ENCODE measurements at places on chromosomes 3 and 15.

DNA sequence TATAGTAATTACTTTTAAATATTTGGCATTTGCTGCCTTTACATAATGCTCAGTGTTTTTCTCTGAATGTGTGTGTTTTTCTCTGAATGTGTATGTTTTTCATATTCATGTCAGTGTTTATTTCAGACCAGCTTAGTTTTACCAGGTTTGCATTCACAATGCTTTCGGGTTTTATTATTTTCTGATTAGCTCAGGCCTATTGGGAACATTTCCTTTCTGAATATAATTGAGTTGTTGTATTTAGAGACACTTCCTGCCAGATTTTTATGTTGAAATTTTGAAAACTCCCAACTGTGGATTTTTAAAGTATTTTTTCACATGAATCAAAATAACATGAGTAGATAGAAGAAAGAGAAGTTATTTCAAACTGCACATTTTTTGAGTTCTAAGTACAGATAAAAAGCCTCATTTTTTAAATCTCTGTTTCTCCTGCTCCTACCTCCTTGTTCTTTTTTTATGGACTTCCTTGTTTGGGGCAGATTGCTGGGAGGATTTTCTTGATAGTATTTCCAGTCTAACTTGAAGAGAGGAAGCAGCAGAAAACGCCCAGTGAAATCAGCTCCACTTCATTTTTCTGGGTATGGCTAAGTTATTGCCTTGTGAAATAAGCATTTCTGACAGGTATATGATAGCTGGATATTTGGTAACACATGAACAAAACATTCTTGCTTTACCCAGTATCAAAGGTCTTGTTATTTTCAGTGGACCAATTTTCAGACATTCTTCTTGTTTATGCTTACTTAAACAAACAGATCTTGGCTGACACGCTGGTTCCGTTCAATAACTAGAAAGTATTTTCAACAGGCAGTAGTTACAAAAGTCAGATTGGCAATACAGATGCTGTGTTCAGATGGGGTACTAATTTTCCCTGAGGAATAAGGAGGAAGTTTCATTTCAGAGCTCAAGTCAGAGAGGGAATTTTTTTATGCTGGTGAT is 70.7 kb downstream of the RIOX2 start:
- no peak for DNase-seq

- peak; percentile 39 for DNase-seq
These were observed 45.6 kb downstream of the MFSD1 start for GRCh38 chr3:158847452-158847821.

GRCh38 chr3:49270156-49270500 is 6.9 kb downstream of the C3orf62 start:
- DNase-seq, result no peak

DNA sequence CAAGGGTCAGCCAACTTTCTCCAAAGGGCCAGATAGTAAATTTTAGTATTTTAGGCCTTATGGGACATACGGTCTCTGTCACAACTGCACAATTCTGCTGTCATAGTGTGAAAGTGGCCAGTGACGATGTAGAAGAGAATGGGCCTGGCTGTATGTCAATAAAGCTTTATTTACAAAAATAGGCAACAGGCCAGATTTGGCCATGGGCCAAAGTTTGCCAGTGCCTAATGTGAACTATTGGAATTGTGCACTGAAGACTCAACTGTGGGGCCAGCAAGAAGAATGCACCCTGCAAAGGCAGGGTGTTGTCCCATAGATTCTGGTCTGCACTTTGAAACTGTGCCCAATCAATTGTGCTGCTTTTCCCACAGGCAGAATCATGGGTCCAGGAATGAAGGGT is 69.4 kb upstream of the PRR23E start:
- DNase-seq, result no peak

- peak; percentile 77 for DNase-seq
These were observed 79.9 kb upstream of the HACD2 start for GRCh38 chr3:123664753-123665152.

DNA sequence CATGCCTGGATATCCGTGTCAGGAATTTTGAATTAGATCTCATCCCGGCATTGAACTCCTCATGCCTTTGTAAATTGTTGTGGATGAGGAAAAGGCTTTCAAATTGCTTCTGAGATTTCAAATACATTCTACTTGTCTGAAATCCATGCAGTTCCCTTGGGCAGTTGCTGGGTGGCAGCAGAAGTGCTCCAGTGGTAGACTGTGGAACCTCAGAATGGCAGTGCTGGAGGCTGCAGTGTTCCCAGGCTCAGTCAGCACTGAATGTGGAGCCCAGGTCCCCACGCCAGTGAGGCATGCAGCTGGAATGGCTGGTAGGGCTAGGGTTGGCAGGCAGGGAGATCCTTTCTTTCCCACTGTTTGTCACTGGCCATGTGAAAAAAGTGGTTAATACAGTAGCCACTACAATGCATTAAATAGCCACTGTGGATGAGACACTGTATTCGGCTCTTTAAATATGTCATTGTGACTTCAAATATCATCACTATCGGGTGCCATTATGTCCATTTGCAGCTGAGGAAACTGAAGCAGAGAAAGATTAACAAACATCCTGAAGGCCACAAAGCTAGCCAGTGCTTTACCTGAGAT is 98.6 kb downstream of the TPRG1 start:
- peak; percentile 84 for DNase-seq

DNA sequence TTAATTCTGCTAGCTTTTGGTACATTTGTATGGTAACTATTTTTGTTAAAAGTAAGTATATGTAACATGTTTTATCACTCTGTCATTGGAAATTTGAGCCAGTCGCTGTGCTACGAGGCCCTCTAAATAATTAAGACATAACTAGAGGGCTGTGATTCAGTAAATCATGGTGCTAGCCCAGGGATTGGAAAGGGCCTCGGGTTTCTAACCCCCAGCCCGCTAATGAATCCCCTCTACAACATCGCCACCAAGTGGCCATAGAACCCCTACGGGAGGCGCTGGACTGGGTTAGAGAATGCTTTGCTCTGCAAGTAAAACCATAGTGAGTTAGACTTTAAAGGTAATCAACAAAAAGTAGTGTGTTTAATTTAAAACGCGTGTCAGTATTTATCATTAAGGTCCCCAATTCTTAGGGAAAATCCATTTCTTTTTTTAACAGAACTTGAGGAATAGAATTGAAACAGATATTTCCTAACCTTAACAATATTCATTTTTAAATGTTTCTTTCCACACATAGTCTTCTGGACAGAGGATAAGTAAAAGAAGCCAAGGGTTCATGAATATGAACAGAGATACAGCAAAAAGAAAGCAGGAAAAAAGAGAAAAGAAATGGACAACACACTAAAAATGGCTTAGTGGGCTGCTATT is 744.7 kb downstream of the EPHA3 start:
- peak; percentile 49 for DNase-seq

DNA sequence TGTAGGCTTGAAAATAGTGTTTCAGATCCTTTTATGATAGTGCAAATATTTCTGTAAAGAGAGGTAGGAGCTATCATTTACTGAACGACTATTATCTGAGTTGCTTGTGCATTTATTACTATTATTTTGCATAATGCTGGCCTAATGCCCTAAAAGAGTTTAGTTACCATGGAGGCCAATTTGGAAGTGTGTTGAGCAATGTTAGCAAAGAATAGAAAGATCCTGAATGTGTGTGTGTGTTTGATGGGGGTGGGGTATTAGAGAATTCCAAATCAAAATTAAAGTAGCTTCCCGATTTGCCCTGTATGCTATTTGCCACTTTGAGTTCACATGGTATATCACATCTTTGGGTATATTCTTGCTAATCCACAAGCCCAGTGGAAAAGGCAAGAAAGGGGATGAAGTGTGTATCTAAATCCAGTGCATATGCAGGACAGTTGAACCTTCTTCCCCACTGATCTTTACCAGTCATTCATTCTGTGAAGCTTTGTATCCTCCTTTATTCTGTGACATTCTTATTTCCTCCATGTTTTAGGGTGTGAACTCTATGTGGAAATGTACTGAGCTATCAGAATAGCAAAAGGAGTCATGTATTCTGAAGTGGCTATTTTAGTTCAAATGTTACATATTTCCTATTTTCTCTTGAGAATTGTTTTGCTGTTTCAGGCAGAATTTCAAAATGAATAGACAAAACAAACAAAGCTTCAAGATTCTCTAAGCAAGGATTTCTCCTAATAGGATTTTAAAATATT is 45.7 kb upstream of the PLSCR5 start:
- DNase-seq, result no peak

DNA sequence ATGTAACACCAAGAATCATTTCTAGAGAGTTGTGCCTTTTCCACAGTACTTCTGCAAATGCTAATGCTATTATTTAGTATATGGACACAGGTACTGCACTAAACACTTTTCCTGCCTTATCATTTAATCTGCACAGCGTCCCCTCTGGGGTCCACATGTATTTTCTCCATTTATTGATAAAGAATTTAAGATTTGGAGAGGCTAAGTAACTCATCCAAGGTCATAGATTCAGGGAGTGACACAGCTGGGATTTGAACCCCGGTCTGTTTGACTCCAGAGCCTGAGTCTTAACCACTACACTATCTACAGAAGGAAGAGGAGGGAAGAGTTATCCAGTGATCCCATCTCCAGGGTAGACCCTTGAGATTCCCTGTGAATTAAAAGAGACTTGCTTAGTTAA is 24.9 kb upstream of the TPRG1 start:
- no peak for DNase-seq

GRCh38 chr15:78830514-78831228 is 19.4 kb upstream of the ADAMTS7 start:
- DNase-seq, result no peak

GRCh38 chr3:50617096-50617791 is at the start of gene MAPKAPK3:
Gene MAPKAPK3 (plus strand): TSS chr3:50617151. CDS start chr3:50617566, 415 bp downstream.
- no peak for DNase-seq

GRCh38 chr3:117761703-117762620 is 1052.4 kb downstream of the TUSC7 start:
- DNase-seq, result no peak

GRCh38 chr15:79442911-79443310 is 10.8 kb downstream of the MINAR1 start:
- no peak for DNase-seq

DNA sequence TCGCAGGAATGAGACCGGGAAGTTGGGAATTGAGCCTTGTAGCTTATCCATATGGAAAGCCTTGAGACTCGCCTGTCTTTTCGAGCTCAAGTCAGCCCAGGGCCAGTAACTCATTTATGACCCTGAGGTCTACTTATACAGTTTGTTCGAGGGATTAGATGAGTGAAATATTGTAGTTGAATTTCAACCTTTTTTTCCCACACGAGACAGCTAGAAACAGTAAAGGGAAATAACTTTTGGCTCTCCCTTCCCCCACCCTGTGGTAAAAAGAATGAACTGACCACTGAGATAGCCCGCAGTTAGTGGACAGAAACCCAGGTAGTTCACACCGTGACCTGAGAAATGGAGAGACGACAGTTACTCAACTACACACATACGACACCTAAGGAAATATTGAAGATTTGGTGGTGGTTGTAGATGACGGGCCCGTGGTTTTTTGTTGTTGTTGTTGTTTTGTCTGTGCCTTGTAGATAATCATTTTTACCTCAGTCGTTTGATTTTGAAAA is 841 bp downstream of the EIF3J start:
- no peak for DNase-seq

DNA sequence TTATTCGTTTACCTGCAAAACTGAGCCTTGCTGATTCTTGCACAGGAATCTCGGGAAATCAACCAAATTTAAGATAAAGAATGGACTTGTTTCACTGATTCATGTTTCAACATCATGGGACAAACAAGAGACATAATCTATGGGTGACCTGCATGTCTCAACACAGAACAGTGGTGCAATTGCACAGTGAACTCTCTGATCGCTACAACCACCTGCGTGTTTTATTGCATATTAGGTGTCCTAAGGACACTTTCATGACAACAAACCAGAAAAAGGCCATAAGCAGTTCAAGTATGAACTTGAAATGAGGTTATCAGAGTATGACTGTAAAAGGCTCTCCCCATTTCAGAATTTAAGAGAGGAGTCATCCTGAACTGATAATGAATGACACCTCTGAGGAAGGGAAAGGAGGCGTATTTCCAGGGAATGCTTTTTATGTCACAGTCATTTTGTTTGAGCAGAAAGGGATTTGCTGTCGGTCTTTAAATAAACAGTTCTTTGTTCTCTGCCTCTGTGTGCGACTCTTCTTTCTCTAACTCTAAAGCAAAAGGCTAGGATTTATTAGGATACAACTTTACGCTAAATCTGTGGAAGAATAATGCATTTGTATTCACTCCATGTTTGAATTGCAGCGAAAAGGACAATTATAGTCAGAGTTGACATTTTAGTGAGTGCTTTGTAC is 167.2 kb downstream of the RBMS3 start:
- no peak for DNase-seq

- no peak for DNase-seq
These were observed 114.2 kb upstream of the UMPS start for GRCh38 chr3:124615896-124616543.

DNA sequence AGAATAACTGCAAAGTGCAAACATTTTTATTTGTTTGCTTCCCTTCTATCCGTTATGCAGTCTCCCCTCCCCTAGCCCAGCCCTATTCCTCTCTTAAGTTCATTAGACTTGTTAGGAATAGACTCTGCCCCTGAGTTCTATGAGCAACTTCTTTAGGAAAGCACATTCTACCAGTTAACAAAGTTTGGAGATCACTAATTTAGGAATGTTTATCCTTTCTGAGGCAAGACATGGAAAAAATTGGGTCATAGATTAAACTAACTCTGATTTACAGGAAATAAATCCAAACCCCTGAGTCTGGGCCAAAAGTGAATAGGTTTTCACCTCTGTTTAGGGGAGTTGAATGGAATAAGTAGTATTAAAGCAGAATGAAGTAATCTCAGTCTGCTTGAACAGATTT is 34.4 kb downstream of the C3orf80 start:
- DNase-seq, result peak; percentile 21

DNA sequence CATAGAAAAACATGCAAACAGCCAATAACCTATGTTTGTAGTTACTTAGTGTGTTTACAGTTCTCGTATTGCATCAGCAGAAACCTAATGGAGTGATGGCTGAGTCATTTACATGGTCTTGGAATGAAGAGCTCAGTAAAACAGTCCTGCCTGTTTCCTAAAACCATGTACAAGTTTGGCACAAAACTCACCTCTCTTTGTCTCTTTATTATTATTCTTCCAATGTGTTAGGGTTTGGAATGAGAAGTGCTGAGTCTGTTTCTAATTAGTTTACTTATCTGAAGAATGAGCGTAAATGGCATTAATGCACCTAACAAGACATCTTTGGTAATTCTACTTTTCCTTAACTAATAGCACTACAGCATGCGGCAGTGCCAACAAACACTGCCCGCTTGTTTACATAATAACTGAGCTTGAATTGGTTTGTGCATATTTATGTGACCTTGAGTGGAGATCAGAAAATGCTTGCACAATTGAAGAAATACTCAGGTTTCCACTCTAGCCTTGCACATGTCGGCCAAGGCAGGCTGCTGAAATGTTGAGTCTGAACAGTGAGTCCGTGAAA is 385.4 kb upstream of the SEMA6D start:
- peak; percentile 67 for DNase-seq

Measured in fibroblast of skin of right quadriceps (primary cell).